Stimulated activated CD8-positive, alpha-beta memory T cell treated with anti-CD3 and anti-CD28 coated beads, Interleukin-4, amount 100 ng/mL, for 4 hours (primary cell): ENCODE measurements at places on chromosomes 6 and 20.

DNA sequence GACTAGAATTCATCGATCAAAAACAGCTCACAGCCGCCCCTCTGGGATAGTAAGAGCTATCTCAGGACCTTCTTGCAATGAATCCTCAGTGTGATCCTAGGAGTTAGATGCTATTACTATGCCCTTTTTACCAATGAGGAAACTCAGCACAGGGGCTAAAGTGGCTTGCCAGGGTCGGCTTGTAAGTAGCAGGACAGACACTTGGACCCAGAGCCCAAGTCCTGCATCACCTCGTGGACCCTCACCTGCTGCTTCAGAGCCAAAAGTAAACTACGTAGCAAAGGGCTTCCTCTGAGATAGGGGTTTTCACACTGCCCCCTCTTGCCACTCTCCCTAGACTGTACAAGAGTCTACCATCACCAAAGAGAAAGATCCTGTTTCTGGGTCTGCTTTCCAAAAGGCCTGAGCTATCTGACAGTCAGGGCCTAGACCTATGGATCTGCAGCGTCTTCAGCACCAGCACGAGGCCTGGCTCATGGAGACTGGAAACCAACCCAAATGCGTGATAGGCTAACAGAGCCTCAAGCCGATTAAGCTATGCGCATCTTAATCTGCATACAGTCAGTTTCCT lies 172.3 kb downstream of the ANKRD60 start:
- no peak for DNase-seq

- no peak for DNase-seq
These were observed 287.3 kb upstream of the TSHZ2 start for GRCh38 chr20:52684905-52685304.

DNA sequence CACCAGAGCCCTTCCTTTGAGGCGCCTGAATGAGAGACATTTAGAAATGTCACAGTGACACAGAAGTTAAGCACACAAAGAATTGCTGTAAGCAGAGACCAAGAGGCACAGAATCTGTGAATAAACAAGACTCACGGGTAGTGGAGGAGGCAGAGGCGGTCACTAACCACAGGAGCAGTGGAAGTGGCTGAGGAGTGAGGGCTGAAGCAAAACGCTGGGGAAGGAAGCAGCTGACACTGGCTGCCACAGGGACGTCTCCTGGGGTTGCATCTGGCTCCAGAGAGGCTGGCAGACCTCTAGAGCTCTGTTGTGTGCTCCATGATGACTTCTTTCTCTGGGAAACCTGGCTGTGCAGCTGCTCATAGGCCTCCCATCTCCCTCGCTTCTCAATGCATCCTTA lies 65.0 kb upstream of the SLC2A12 start:
- DNase-seq, result no peak

DNA sequence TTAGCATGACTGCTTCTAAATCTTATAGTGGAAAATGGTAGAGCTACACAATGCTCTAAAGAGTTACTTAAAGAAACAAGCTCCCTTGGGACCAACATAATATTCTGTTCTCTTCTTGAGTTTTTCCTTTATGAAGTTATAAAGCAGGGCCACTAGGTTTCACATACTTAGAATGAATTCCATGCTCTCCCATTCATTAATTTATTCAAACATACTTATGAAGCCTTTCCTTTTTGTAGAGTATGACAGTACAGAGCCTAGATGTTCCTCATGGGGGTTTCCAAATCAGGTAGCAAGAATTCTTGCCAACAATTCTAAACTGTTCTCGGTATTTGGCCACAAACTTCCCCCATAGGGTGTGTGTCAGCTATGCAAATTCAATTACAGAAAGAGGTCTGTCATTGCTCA lies 20.6 kb upstream of the FABP7 start:
- no peak for DNase-seq
